ENCODE measurements at places on chromosomes 3 and 15.

DNA sequence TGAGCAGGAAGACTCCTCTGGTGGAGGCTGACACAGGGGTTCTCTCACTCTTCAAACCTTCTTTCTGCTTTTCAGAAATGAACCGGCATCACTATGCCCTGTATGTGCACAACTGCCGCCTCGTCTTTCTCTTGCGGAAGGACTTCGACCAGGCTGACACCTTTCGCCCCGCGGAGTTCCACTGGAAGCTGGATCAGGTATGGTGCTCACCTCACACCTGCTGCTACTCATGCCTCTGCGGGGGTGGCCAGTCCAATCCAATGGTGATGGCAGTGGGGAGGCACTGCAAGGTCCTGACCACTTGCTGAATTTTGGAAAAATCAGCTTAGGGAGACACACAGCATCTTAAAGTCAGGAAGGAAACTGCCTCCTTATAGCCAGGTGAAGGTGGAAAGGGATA, 211.3 kb upstream of the TRIM42 start:
- no peak for DNase-seq

DNA sequence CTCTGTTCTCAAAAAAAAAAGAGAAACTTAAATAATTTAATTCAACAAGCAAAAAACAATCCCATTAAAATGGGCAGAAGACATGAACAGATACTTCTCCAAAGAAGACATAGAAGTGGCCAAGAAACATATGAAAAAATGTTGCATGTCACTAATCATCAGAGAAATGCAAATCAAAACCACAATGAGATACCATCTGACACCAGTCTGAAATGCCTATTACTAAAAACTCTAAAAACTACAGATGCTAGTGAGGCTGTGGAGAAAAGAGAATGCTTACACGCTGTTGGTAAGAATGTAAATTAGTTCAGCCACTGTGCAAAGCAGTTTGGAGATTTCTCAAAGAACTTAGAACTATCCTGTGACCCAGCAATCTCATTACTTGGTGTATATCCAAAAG, 382.9 kb downstream of the OTOL1 start:
- DNase-seq, result no peak

- peak; percentile 52 for DNase-seq
These were observed at the start of gene CNTN3 for GRCh38 chr3:74614107-74614967. CNTN3 (minus strand) TSS chr3:74614659; CDS start chr3:74521112, 93,547 bp downstream.

DNA sequence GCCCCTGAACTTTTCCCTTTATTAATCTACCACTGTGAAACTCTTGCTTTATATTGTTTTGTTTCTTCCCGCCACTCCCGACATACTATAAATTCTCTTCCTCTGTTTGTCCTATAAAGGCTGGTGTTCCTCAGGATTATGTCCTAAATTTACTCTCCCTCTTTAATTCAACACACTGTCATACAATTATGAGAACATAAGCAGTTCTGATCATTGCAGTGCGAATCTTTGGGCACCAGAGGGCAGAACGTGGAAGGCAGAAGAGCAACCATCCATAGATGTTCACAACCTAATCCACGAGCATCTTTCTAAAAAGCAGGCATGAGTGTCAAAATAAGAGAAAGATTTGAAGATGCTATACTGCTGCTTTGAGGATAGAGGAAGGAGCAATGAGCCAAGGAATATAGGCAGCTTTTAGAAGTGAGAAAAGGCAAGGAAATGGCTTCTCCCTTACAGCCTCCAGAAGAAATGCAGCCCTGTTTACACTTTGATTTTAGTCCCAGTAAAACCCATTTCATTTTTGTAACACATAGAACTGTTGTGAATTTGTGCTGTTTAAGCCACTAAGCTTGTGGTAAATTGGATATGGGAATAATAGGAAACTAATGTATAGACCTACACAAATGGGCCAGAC, 179.4 kb downstream of the GBE1 start:
- peak; percentile 41 for DNase-seq

GRCh38 chr3:71447803-71448202, 135.7 kb downstream of the FOXP1 start:
- DNase-seq, result no peak

DNA sequence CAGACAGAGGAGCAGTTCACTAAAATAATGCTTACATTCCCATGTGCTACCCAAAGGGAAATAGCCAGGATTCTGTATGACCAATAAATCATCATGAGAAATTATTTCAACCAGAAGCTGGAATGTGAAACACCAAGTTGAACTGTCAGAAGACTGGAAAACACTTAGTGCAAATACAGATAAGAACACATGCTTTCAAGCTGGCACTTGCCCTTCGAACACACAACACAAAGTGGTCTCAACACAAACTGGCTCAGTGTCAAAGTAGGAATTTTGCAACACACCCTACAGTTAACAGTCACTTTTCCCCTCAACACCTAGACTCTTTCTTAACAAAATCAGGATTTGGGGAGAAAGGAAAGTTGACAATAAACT, 1.3 kb downstream of the FSD2 start:
- no peak for DNase-seq

DNA sequence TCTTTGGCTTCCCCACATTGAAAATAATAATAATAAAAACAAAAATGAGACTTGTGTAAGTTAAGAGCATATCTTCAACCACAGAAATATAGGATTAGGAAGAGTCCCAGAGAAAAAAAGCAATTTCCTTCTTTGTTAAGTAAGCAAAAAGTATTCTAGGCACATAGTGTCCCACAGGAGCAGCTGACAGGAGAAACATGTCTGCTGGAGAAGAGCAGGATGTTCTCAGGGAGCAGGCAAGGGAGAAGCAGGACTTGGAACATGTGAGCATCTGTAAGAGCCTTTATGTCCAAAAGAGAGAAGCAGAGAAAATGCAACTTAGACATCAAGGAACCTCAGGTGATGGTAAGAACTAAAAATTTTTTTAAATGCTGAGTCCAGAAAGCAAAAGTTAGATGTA, 39.0 kb downstream of the TTC23 start:
- no peak for DNase-seq

DNA sequence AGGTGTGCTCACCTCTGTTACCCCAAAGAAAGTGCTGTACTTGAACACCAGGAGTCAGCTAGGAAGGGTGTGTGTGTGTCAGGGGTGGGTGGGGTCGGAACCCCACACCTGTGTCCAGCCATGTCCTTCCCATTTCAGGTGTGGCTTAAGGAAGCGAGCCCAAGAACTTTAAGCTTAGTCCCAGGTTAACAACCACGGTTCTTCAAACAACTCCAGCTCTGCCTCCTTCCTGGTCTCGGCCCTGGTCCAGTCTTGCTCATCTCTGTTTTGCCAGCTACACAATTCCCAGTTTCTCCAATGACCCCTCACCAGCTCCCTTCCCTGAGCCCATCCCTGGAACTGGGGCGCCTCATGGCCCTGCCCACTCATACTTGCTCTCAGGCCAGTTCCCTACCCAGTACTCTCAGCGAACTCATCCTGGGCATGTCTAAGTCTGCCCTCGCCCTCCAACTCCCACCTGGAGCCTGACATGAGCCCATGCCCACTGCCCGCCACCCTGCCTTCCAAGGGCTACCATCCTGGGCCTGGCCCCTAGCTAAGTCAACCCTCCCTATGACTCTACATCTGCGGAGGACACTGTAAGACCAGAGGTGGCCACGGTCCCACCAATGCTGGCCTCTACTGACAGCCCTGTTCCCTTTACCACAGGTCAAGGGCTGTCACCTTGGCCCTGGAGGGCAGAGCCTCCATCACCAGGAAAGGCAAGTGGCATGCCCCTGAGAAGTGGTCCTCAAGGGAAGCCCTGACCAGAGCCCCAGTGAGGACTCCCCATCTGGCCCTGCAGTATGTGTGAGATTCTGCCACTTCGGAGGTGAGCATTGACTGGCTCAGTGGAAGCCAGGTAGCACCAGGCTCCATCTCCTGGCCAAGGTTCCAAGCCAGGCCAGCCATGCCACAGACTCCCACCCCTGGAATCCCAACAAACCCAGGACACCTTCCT, 9.2 kb downstream of the POC1A start:
- no peak for DNase-seq

- no peak for DNase-seq
These were observed 2.5 kb downstream of the PIK3CA start for GRCh38 chr3:179150610-179151009.

GRCh38 chr15:62619526-62619925, 423.0 kb upstream of the TPM1 start:
- DNase-seq, result no peak

DNA sequence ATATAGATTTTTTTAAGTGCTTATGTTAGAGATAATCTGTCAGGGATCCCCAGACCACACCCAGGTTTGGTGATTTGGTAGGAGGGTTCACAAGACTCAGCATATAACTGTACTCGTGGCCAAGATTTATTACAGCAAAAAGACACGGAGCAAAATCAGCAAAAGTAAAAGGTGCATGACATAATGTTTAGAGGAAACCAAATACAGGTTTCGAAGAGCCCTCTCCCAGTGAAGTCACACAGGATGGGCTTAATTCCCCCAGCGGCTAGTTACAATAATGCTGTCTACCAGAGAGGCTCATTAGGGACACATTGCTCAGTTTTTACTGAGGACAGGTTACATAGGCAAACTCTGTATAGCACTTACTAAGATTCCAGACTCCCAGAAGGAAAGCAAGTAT, 36.5 kb downstream of the MYO5A start:
- DNase-seq, result no peak

DNA sequence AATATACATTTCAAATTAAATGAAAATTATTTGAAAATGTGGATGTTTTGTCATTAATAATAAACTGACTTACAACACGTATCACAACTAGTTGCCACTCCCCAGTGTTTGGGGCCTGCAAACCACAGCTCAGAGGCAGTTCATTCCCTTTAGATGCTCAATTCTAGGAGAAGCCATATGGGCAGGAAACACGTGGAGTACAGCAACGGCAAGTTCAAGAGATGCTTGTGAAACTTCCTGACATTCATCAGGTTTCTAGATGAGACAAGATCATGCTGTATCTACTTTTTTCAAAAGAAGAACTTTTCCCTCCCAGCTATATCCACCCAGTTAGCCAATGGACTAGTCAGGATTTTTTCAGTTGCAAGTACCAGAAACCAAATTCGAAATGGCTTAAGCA, 17.6 kb upstream of the PLA2G4D start:
- DNase-seq, result no peak

GRCh38 chr3:65485826-65486469, 552.8 kb downstream of the MAGI1 start:
- DNase-seq, result no peak

All from endothelial cell (in vitro differentiated cells).